Ovary (tissue), 10 donors: ENCODE measurements at places on chromosomes 5 and 9. TPM values are rescaled to one million over a fixed set of nuclear protein-coding genes. Genes with fewer than 3 reads are reported as not detected.

GRCh38 chr5:77437194-77437593, 54.9 kb downstream of the WDR41 start:
- DNase-seq, result no peak

DNA sequence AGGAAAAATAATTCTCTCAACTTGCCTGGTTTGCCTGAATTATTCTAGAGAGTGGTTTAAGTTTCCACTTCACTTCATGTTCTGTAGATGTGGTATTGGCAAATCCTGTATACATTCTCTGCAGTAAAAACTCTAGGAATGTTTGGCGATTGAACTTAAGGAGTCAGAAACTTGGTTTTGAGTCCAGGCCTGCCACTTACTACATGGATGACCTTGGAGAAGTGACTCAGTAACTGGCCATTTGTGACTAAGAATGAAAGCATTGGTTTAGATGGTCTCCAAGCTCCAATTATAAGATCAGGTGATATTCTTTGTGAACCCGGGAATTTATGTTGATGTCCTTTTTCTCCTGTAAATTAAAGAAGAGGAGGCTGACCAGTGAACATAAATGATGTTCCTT, 233.8 kb downstream of the GAS1 start:
- no peak for DNase-seq

DNA sequence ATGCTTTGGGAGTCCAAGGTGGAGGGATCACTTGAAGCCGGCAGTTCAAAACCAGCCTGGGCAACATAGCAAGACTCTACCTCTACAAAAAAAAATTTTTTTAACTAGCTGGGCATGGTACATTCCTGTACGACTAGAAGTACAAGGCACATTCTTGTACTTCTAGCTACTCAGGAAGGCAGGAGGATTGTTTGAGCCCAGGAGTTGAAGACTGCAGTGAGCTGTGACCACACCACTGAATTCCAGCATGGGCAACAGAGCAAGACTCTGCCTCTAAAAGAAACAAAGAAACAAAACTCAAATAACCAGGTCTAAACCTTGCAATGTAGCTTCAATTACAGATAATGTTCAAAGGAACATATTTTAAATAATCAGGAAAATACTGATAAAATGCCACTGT, 56.2 kb downstream of the SSBP2 start:
- DNase-seq, result no peak

- DNase-seq, result no peak
Measured at GRCh38 chr5:122545986-122546385, 228.9 kb upstream of the SNX2 start.

GRCh38 chr9:70121818-70122436, 78.3 kb downstream of the MAMDC2 start:
- no peak for DNase-seq

CKMT2 gene
- 16.1 TPM for total RNA-seq
